ENCODE measurements at places on chromosomes 16 and 17.

- DNase-seq: no peak
Observed at GRCh38 chr17:60934723-60935122, 257.1 kb downstream of the BCAS3 start.

- DNase-seq: no peak
Observed at GRCh38 chr17:32488177-32488542, 1.4 kb downstream of the CDK5R1 start.

GRCh38 chr16:68233835-68234187, 2.1 kb downstream of the ESRP2 start:
- DNase-seq: no peak

DNA sequence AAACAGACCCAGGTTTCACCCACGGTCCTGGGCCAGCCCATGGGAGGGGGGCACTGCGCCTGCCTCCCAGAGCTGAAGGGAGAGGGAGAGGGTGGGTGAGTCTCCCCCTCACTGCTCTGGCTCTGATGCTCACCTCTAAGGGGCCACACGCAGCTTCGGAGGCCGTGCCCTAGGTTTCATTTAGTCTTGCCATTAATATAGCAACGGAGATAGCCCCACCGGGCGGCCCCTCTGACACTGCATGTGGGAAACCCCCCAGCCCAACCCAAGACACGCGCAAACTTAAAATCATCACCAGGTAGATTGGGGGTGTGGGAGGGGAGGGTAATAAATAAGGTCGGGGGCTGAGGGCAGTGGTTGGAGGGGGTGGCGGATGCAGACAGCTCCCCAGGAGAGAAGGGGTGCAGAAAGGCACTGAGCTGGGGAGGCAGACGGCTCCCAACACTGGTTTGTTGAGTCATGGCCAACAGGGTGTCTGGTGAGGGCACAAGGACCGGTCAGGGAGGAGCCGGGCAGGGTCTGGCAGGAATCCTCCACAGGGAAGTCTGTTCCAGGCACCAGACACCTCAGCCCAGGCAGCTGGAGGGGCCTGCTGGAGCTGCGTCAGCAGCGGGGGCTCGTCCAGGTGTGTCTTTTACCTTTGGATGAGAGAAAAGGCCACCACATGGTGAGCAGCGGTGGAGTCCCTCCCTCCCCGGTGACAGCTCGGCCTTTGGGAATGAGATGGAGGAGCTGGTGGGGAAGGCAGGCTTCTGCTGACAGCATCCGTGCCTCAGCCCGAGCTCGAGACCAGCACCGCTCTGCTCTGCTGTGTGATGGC, 32.0 kb upstream of the DOC2B start:
- DNase-seq: no peak

GRCh38 chr17:6913608-6914443, 82.0 kb upstream of the ALOX12 start:
- no peak for DNase-seq

GRCh38 chr16:57614536-57614935, 13.9 kb upstream of the ADGRG1 start:
- no peak for DNase-seq

- no peak for DNase-seq
Observed at GRCh38 chr16:11051879-11052808, 107.8 kb downstream of the CLEC16A start.

- no peak for DNase-seq
Observed at GRCh38 chr17:27980043-27980442, 62.4 kb upstream of the NLK start.

DNA sequence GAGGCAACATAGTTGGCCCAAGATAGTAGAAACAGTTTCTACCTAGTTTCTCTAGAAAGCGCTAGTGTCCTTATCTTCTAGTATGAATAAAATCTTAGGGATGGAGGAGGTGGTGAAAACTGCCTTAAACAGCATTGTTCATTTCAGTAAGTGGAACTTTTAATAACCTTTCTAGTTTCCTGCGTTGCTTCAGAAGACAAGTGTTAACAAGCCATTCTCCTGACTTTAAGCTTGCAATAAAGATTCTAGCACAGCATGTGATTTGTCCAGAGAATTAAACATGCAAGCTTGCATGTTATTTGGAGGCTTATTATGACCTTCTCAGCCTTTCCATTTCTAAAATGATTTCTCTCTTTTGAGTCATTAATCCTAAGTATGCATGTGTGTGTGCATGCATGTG, 72.3 kb downstream of the TANGO6 start:
- DNase-seq: no peak

DNA sequence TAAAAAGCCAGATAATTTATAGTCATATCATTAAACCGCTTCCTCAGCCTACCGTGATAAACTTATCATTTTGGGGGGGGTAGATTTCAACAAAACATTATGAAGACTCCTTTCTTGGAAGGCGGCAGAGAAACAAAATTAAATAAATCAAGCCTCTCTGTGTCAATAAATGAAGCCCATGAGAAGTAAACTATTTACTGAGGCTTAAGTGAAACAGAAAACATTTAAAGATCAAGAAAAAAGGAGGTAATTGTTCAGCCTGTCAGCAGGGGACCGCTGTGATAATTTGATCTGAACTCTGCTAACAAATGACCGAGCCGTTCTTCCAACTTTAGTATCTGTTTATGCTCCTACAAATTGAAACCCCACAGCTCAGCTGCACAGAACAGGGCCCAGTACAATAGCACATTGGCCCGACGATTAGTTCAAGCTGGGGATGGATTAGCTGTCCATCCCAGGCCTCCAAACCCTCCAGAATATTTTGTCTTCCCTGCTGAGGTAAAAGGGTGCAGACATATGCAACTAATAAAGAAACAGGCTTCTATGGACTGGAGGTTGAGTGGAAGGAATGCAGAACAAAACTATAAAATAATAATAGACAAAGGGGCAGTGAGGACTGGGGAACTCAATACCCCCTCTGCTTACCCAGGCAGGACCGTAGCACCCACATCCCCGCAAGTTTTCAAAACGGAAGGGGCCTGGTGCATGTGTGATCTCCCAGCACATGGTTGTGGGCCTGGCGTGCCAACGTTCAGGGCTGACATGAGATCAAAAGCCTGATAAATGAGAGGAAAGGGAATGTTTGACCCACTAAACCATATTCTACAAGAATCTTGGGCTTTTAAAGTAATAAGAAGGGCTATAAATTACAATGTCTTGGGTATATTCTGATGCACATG, 298.1 kb upstream of the IRX5 start:
- no peak for DNase-seq

GRCh38 chr17:2071455-2072281, 16.8 kb downstream of the HIC1 start:
- DNase-seq: no peak

DNA sequence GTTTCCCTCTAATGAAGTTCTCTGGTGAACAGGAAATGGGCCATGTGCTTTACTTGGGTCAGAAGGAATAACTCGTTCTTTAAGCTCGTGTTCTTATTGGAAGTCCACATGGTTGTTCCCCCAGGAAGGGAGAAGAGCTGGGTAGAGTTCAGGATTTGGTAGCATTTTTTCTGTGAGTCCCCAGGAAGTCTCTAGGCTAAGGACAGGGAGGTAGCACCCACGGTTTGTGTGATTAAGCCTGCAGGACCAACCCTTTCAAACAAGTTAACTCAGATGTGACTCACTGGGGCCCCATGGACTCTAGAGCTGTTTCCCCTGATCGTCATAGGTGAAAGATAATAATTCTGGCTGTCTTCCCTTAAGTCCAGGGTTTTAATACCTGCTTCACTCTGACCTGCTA, 16.4 kb downstream of the SAP30BP start:
- DNase-seq: no peak

DNA sequence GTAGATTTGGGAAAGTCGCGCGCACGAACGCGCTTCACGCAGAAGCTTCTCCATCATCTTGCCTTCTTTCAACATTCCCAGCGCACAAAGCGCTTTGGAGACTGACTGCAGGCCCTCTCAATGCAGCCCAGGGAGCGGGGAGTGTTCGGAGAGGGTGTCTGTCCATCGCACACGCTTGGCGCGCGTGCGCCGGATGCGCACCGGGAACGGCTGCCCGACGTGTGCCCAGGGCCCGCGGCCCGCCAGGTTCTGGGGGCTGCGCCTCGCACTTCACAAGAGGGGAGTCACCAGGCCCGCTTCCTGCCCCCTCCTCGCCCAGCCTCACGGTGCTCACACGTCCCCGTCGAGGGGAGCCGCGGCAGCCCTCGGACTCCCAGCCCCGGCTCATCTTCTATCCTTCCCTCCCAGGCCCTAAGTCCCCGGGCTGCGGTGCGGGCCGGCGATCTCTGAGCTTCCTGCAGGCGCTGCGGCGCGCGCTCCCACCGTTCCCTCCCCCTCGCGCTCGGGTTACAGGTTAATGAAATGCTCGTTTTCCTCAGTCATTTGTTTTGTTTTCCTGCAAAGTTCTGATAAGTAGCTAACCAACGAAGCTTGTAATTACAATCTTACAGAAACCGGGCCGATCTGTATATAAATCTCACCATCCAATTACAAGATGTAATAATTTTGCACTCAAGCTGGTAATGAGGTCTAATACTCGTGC, 2.8 kb upstream of the IRX3 start:
- DNase-seq: no peak

GRCh38 chr17:70780031-70780430, 610.7 kb downstream of the KCNJ2 start:
- no peak for DNase-seq

DNA sequence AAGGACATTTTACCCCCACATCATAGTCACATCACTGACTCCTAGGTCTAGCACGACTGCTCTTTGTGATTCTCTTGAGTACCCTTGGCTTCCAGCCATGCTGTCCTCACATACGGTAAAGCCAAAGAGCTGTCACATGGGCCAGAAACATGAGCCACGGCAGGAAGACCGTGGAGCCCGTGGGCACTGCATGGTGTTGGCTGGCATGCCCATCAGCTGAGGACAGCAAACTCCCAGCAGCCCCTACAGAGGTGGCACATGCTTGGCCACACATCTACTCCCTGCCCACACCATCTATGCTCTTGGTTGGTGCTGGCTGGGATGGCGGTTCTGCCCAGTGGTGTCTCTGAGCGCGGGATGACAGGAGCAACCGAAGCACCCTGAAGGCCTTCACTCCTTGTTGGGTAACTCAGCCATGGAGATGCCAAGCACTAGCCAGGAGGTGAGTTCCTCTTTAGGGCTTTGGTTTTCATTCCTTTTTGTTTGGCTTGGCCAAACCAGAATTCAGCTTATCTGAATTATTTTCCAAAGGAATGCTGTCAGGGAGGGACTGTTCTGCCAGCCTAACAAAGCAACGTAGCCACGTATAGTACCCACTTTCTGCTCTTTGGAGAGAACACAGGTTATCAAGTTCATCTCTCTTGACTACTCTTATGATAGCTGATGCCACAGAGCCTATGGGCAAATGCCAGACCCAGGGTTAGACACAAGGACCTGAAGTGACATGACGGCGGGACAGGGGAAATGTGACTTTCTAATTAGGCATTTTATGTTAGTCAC, 10.0 kb downstream of the TNFAIP1 start:
- no peak for DNase-seq

- no peak for DNase-seq
Observed at GRCh38 chr16:68943961-68944360, 100.6 kb downstream of the TANGO6 start.

DNA sequence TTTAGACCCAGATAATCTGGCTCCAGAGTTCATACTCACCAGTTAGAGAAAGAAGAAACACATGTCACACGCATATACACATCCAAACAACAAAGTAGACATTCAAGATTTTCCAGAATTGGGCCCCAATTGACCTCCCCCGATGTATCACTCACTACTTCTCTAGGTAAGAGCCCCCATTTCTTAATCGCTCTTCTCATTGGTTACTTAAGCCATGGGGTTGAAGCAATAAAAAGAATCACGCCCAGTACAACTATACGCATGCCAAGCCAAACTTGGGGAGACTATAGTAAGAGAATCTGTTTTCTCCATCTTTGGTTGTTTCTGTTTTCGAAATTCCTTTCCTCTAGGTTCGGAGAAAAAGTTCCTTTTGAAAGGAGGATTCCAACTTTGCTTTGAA, 565 bp downstream of the DDX52 start:
- no peak for DNase-seq

- no peak for DNase-seq
Observed at GRCh38 chr16:17939723-17940122, 396.8 kb downstream of the NPIPA8 start.

- DNase-seq: no peak
Observed at GRCh38 chr17:67546578-67547527, 169.8 kb downstream of the PITPNC1 start.

- DNase-seq: no peak
Observed at GRCh38 chr16:77896415-77897128, 108.2 kb downstream of the VAT1L start.

DNA sequence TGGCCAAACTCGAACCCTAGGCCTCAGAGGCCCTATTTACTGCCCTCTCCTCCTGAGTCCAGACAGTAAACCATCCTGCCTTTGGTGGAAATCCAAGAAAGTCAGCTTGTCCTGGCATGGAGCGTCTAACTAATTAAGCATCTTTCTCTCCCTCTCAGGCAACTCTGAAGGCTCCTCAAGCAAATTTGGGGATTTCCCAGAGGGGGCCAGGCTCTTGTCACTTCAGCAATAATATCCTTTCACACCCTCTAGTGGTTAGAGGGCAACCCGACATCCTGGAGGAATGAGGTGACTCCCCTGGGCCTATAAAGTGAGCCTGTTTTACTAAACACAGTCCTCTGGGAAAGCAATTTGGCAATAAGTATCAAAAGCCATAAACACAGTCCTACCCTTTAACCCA, 60.4 kb downstream of the NOG start:
- DNase-seq: no peak

DNA sequence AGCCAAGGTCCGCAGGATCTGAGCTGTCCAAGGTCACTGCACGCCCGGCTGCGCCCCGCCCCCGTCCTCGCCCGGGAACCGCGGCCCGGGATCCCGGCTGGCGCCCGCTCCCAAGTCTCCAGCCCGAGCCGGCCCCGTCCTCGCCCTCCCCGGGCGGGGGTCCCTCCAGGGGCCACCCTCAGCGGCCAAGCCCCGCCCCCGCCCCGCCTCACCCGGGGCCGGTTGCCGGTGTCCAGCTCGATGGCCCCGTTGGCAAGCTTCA, 216 bp downstream of the VPS9D1 start:
- DNase-seq: no peak

GRCh38 chr17:61456688-61457225, 4.5 kb downstream of the TBX4 start:
- DNase-seq: no peak

DNA sequence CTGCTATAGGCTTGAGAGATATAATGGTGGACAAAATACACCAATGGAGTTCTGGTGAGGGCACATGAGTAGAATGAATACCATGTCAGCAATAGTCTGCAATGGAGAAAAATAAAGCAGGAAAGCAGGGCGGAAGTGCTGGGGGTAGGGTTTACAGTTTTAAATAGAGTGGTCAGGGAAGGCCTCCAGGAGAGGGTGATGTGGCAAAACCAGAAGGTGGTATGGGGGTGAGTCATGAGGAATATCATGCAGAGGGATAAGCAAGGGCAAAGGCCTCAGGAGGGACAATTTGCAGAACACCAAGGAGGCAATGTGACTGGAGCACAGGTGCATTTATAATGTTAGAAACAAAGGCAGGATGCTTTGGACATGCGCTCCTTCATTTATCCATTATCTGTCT, 102.0 kb downstream of the ITFG1 start:
- no peak for DNase-seq

- no peak for DNase-seq
Observed at GRCh38 chr16:29951625-29952365, 10.1 kb upstream of the TMEM219 start.

GRCh38 chr16:66219491-66219890, 147.0 kb upstream of the CDH5 start:
- no peak for DNase-seq

- no peak for DNase-seq
Observed at GRCh38 chr17:38896346-38896954, 26.6 kb downstream of the LASP1 start.

- no peak for DNase-seq
Observed at GRCh38 chr17:57750109-57750871, 5.2 kb upstream of the CCDC182 start.

GRCh38 chr16:56279132-56279531, 87.8 kb downstream of the GNAO1 start:
- peak; percentile 10 for DNase-seq
